Ascending aorta (tissue), 2 donors: ENCODE measurements at places on chromosomes 6 and 20. TPM values are rescaled to one million over a fixed set of nuclear protein-coding genes. Genes with fewer than 3 reads are reported as not detected.

DNA sequence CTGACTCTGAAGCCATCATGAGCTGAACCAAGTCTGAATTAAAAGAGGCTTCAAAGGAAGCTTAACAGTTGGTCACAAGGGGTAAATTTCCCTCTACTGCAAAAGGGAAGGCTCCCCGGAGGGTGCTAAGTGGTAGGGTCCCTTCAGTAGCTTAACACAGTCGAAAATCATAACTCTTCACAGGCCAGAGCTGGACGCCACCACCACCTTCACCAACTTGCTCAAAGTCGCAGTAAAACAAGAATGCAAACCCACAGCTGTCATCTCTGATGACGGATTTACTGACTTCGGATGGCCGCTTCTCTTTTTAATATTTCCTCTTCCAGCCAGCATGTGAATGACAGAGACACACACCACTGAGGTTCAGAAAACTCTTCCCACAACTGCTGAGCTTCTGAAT is 144.7 kb upstream of the FBXL4 start:
- DNase-seq = no peak

- DNase-seq = no peak
These were observed 89.5 kb downstream of the SLX4IP start for GRCh38 chr20:10524643-10525042.

GRCh38 chr6:163414946-163415619 is 565 bp downstream of the QKI start:
- no peak for DNase-seq

- DNase-seq = no peak
These were observed 19.2 kb downstream of the FKBP1A start for GRCh38 chr20:1373614-1374013.

DNA sequence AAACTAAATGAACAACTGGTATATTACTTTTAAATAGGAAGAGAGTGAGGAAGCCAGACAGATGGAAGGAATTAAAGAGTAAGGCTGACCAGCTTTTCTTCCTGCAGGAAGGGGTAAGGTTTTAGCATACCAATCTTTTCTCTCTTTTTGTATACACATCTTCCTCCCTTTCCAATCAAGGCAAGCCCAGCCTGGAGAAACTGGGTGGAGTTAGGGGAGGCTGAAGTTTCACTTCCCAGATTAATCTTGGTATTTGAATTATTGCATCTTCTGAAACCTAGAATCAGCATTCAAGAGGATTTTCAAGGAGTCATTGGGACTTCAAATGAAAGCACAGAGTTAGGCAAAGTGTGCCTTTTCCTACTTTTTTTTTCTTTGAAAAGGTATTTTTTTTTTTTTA is 33.1 kb downstream of the TMEM14A start:
- no peak for DNase-seq

- no peak for DNase-seq
These were observed 43.2 kb downstream of the PREP start for GRCh38 chr6:105359419-105360370.

GRCh38 chr6:157779705-157780604 is 43.1 kb upstream of the SNX9 start:
- DNase-seq = no peak

DNA sequence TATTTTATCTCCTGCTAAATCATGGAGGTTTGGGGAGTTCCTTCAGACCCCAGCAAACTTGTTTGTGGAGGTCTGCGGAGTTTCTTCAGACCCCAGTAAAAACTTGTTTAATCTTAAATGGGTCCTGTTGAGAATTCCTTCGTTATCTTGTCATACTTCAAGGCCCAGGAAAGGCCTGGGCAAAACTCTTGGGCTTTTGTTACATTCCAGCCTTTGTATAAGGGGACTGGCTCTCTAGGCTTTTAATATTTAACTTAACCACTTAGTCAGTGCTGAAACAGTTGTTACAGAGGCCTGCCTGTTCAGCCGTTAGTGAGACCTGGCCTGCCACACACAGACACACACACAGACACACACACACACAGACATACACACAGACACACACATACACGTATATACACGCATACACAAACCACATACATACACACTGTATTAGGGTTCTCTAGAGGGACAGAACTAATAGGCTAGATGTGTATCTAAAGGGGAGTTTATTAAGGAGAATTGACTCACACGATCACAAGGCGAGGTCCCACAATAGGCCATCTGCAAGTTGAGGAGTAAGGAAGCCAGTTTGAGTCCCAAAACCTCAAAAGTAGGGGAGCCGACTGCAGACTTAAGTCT is 21.3 kb upstream of the CST3 start:
- DNase-seq = no peak

DNA sequence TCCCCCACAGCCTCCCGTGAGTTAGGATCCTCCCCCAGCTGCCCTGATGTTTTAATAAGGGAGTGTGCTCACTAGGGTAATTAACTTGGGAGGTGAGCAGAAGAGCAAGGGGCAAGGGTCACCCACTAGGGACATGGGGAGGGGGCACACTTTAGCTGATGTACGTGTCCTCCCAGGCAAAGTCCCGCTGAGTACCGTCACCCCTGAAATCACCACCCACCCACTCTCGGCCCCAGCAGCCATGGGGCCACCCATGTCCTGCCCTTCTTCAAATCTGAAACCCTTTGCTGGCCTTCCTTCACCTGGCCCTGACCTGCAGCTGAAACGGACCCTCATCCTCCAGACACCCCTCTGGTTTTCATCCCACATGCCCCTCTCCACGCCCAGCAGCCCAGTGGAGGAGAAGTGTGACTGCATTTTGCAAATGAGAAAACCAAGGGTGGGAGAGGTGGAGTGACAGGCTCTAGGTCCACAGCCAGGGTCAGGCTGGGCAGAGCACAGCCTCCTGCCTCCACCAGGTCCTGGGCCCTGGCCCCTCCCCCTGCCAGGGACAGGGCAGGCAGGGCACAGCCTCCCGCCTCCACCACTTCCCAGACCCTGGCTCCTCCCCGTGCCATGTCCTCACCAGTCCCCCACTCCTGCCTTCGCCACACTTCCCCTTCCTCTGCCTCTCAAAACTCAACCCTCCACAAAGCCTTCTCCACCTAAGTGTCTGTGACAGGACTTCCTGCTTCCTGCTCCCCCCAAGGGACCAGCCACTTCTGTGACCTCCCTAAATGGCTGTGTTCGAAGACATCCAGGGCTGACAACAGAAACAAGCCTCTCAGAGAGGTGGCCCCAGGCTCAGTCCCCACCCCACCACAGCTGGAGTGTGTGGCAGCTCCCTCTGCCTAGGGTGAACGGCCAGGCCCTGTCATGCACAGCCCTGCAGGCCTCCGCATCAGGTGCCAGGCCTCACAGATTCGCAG is 15.1 kb downstream of the ACSS1 start:
- DNase-seq = no peak

- DNase-seq = no peak
These were observed 67.4 kb downstream of the CNBD2 start for GRCh38 chr20:36035745-36036144.

The MAS1 gene
- not detected for total RNA-seq

The ACTL10 gene
- 26.3 TPM for total RNA-seq
